Activated CD4-positive, alpha-beta T cell treated with anti-CD3 and anti-CD28 coated beads for 1 hour (primary cell): ENCODE measurements at places on chromosomes 4 and X.

- DNase-seq, result no peak
These were observed 426 bp downstream of the SLBP start for GRCh38 chr4:1711571-1712215.

- no peak for DNase-seq
These were observed 116.7 kb upstream of the TMEM164 start for GRCh38 chrX:109886122-109886761.

DNA sequence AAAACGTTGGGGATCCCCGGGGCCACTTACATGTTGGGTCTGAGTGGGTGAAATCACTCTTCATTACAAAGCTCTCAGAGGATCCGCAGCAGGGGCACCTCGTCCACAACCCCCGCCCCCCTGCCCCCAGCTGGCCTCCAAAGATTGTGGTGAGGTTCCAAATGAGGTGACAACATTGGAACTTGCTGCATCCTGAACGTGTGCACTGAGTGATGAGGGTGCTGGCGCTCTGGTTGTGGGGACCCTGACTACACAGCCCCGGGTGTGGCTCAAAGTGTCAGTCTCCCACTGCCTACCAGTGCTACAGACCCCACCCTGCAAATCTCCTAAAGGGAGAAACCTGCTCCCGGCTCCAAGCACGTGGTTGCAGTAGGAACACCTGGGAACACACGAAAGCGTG lies 111.9 kb downstream of the PHKA2 start:
- no peak for DNase-seq

GRCh38 chrX:40224658-40225057 lies 126.9 kb upstream of the BCOR start:
- DNase-seq, result no peak

DNA sequence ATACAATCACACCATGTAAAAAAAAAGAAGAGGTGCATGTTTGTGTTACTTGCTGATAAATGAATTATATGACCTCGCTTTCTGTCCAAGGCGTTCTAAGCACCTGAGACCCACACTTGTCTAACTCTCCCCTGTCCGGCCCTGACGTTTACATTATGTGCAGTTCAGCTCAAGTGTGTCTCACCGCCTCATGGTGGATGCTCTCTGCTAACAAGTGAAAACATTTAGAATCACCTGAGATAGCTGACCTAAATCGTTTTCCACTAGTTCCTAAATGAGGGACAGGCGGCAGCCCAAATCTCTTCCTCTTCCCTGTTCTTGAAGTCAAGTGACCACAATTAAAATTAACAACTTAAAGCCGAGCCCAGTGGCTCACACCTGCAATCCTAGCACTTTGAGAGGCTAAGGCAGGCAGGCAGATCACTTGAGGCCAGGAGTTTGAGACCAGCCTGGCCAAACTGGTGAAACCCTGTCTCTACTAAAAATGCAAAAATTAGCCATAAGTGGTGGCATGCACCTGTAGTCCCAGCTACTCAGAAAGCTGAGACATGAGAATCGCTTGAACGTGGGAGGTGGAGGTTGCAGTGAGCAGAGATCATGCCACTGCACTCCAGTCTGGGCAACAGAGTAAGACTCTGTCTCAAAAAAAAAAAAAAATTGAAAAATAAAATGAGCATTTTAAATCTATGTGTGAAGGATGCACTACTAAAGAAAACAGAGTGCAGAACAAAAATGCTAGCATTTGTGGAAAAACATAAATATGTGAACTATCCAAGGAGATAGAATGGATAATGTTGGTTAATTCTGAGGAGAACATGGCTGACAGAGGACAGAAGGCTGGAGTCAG lies 3.9 kb upstream of the TIFA start:
- DNase-seq, result no peak

DNA sequence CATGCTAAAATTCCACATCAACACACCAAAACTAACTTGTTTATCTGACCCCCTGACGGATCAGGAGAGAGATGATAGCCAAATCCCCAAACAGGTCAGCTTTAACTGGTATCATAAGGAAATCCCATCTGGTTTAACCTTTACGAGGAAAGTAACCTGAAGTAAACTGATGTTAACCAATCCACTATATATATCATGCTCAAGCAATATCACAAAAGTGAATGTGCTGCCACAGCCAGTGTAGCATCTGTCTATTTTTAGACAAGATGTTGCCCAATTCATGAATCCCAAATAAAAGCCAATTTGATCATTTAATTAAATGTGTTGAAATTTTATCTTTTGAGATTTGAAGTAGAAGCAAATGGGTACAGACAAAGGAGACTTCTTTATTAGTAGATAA lies 44.5 kb downstream of the EGF start:
- no peak for DNase-seq

- DNase-seq, result no peak
These were observed 161.2 kb downstream of the TENM3 start for GRCh38 chr4:182404376-182404775.

- DNase-seq, result no peak
These were observed 6.2 kb upstream of the DCAF8L2 start for GRCh38 chrX:27583976-27584375.

DNA sequence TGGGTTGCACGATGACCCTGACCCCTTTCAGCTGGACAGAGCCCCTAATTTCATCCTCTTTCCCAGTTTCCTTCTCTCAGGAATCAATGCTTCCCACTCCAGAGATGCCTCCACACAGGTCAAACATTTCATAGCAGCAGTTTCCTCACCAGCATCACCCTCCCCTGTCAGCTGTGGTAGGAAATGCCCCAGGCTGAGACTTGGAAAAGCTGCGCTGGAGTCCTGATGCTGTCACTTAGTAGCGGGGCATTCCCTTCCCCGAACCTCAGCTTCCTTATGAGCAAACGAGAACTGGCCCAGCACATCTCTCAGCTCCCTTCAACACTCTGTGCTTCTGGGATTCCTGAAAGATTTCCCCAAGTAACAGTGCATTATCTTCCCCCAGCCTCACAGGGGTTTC lies 2.7 kb downstream of the GJB1 start:
- DNase-seq, result no peak

DNA sequence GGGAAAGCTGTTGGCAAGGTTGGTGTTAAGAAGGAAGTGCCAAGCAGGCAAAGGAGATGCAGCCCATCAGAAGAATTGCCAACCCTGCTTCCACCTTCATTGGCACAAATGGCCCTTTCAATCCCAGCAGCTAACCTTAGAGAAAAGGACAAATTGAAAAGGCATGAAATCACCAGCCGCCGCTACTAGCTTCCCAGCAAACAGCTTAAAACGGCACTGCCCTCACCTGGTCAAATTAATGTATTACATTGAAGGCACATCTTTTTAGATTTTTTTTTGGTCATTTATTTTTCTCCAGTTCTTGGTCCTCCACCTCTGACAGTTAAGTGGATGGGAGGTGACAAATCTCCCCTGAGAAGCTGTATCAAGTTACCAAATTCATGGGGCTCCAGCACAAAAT lies 51.0 kb upstream of the NHSL2 start:
- DNase-seq, result no peak

DNA sequence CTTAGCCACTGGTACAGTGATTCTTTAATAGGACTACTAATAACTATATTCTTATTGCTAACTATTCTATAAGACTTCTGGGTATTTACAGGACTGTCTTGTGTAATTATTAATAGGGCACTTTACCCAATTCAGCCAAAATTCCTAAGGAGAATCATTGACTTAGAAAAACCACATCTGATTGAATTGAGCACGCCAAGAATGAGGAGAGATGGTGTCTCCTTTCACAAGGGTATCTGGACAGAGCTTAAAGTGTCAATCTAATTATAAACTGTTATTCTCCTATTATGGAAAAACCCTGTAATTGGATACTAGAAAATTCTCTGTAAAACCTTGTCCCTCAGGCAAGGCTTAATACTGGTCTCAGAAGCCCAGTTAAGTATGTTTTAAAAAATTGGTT lies 111.1 kb upstream of the TLL1 start:
- DNase-seq, result no peak

DNA sequence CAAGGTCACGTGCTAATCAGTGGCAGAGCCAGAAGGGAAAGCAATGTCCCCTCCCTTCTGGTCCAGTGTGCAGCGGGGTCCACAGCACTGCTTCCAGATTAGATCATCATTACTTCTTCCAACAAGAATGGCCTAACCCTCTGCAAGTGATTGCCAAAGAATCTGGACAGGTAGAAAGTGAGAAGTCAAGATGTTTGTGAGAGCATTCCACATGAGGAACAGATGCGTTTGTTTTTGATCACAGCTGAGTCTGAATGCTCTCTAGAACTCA lies 147.7 kb downstream of the SHROOM3 start:
- DNase-seq, result no peak
